ENCODE measurements at places on chromosomes 4 and X. TPM values are rescaled to one million over a fixed set of nuclear protein-coding genes. Genes with fewer than 3 reads are reported as not detected.

DNA sequence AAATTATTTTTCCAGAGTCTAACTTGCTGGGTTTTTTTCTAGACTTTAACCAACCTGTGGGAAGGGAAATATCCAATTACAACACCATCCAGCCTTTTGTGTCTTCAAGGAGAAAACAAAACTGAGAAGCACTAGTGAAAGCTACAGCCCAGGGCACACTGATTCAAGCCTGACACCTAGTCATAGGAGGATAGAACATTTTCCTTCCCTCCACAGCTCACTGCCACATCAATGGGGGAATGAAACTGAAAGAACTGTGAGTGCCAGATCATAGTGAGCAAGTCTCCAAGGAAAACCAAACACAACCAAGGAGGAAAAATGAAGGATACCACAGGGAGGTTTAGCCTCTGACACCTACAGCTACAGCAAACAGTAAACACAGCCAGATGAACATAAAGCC is 43.3 kb upstream of the MAGEA8 start:
- no peak for DNase-seq

- no peak for DNase-seq
Measured at GRCh38 chr4:54626113-54626512, 31.6 kb upstream of the KIT start.

DNA sequence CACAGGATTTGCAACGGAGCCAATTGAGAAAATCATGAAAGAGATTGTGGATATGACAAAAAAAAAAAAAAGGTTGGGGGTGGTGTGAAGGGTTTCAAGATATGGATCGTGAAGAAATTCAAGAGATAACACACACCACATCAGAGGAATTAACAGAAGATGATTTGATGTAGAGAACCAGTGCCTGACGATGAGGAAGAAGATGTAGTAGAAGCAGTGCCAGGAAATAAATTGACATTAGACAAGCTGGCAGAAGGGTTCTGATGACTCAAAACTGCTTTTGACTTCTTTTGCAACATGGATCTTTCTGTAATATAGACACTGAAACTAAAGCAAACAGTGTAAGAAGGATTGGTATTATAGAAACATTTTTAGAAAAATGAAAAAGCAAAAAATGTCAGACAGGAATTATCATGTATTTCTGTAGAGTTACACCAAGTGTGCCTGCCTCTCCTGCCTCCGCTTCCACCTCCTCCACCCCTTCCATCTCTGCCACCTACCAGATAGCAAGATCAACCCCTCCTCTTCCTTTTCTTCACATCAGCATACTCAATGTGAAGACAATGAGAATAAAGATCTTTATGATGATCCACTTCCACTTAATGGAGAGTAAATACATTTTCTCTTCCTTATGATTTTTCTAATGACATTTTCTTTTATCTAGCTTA is 127.5 kb upstream of the OTUD4 start:
- no peak for DNase-seq

DNA sequence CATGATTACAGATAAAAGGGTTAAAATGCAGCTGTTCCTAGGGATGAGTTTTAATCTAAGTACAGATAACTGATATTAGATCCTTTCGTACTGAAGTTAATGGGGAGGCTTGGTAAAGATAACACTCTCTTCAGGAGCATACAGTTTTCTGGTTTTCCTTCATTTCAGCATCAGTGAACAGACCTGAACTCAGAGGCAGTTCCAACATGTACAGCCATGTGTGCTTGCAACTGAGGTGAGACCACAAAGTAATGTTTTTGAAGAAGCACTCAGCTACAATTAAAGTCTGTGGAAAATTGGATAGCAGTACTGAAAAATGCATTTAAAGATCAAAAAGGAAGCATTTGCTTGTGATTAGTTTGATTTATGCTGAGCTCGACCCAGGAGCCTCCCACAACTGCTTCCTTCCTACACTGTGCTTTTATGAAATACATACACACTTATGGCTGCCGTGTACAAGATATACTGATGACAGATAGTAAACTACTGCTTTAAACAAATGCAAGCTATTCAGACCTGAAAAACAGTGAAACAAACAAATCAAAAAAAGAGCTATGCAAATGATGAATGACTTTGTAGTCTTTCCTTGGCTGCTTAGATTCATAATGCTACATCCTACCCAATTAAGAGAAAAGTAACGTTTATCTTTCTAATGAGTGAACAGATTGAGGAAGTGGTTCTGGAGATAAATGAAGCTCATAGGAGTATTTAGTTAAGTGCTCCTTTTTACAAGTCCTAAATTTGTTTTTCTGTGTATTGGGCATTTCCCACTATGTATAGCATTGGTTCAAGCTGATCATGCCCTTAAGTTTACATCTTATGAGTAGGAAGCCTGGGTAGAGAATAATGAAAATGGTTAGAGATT is 68.4 kb downstream of the PDLIM5 start:
- DNase-seq = no peak

DCAF4L1 gene
- 0.63 TPM for total RNA-seq

DNA sequence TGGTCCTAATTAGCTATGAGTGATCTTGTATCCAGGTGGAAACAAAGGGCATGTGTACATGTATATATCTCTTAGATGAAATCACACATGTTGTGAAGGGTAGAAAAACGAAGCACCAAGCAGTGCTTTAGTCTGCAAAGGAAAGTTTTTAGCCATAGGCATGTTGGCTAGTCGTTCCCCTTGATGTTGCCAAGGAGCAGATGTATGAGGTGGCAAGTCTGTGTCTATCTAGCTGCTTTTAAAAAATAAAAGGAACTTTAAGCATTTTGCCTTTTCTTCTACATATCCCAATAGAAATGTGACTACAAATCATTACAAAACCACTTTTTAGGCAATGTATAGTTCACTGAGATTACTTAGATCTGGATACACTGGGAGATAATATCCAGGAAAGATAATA is 63.1 kb downstream of the NSUN7 start:
- no peak for DNase-seq

DNA sequence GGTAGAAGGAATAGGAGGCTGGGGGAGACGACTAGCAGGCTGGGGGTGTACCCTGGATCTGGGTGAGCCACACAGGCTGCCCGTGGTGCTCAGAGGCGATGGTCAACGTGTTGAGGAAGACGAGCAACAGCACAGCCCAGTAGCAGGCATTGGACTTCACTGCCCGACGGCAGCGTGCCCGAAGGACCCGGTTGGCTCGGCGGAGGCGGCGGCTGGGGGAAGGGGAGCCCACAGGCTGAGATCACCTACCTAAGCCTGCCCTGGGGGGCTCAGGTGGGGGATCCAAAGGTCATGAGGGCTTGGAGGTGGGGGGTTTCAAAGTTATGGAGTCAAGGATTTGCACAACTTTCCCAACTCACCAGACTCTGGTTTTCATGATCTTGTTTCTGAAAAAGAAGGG is 7.3 kb downstream of the CACNA1F start:
- DNase-seq = no peak

BTC gene
- total RNA-seq = 0.23 TPM

SLC16A2 gene
- total RNA-seq = 22.0 TPM

DNA sequence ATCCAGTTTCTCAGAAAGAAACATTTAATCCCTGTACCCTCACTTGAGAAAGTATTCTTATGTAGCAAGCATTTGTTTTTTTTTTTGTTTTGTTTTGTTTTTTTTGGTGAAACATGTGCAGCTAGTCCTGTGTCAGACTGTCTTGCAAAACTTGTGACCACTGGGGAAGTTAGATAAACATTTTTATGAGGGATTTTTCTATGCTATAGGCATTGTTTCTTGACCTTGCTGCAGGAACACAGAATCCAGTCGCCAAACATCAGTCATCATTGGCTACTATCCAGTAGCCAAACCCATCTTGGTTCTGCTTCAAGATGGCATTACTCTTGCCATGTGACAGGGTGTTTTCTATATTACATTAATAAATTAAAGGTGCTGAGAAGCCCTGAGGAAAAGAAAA is 7.7 kb upstream of the MAPK10 start:
- no peak for DNase-seq

FAM149A gene
- 22.5 TPM for total RNA-seq

GRCh38 chr4:107856901-107857300 is 32.2 kb downstream of the SGMS2 start:
- DNase-seq = no peak

COX7B2 gene
- total RNA-seq = not detected

GRCh38 chr4:185666156-185666555 is 130.8 kb upstream of the PDLIM3 start:
- DNase-seq = no peak

BEX5 gene
- 22.4 TPM for total RNA-seq

DNA sequence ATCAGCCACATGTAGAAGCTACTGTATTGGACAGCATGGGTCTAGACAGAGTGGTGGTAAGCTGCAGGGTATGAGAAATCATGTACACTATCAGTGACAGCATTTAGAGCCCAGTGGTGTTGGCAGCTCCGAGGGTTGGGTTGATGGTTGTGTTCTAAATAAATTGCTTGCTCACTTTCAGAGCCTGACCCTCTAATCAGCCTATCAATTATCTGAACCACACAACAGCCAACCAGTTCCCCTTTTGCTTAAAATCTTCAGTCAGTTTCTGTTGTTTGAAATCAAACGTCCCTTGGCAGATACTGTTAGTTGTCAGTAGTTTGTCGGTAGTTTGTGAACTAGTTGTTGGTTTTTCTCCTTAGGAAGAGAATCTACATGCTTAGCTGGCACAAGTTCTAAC is 99.8 kb upstream of the RAI2 start:
- no peak for DNase-seq

GRCh38 chr4:10456595-10457254 is 501 bp downstream of the ZNF518B start:
- peak; percentile 79 for DNase-seq

DNA sequence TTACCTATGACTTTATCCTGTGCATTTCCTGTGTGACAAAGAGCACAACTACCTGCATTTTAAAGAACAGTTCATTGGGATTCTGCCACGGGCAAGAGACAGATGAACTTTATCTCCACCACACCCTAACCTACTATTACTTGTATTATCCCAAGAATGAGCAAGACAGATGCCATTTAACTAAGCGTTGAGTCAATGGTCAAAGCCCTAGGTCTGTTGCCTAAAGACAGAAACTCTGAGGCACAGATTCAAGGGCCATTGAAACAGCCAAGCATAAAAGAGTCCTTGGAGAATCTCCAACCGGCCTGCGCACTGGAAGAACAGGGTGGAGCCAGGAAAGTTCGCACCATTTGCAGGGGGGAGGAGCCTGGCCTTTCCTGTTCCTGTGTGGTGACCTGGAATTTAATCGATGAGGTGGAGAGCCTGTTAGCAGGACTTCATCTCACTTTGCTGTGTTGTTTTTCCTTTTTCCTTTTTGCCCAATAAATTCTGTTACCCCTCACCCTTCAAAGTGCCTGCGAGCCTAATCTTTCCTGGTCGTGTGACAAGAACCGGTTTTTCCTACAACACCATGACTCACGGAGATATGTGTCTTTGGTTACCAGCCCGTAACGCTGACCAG is 146.4 kb upstream of the DIAPH2 start:
- DNase-seq = peak; percentile 3

- DNase-seq = no peak
Measured at GRCh38 chr4:110055158-110055768, 142.6 kb downstream of the EGF start.

DNA sequence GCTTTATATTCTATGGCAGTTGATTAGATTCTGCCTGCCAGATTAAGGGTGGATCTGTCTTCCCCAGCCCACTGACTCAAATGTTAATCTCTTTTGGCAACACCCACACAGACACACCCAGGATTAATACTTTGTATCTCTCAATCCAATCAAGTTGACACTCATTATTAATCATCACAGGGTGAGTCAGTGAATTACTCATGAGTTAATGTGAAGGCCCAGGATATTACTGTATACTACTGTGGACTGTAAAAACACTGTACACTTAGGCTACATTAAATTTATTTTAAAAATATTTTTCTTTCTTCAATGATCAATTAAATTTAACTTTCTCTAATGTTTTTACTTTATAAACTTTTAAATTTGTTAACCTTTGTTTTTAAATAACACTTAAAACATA is 87.7 kb downstream of the NAP1L3 start:
- DNase-seq = no peak

DNA sequence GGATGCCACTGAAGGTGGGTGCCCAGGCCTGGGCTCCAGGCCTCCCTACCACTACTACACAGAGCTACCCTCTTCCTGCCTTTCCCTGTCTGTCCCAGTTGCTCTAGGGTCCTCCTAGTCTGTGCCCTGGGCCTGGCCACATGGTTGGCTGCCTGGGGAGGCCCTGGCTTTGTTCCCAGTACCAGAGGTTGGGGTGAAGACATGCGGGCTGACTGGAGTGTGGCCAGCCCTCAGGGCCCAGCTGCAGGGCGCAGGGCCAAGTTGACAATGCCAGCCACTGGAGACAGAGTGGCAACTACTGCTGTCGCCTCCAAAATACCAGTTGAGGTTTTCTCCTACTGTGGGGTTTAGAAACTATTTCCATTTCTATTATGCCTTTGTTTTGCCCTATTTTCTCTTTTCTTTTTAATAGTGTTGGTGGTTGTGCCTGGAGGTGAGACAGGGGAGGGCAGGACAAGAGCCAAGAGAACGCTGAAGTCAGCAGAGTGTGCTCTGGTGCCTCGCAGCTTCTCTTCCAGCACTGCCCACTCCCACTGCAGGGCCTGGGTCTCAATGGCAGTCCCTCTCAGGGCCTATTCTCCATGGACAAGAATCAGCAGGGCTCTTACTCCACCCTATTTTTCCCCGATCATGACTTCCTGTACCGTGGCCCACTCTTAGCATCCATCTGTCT is 32.2 kb upstream of the XPNPEP2 start:
- no peak for DNase-seq

DNA sequence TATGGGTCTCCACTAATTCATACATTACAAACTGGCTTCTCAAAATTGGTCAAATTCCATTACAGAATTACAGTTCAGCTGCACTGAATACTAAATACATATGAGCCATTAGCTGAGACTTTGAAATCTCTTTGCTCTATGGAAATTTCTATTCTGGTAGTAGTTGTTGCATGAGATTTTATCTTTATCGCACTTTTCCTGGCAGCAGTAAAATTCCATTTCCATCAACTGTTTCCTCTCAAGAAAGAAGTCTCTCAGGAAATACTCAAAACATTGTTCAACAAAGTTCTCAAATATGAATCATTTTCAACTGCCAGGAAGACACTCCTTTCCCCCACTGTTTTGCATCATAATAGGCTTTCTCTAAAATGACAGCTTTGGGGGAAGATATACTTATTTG is 51.3 kb downstream of the ATP11C start:
- DNase-seq = no peak

DNA sequence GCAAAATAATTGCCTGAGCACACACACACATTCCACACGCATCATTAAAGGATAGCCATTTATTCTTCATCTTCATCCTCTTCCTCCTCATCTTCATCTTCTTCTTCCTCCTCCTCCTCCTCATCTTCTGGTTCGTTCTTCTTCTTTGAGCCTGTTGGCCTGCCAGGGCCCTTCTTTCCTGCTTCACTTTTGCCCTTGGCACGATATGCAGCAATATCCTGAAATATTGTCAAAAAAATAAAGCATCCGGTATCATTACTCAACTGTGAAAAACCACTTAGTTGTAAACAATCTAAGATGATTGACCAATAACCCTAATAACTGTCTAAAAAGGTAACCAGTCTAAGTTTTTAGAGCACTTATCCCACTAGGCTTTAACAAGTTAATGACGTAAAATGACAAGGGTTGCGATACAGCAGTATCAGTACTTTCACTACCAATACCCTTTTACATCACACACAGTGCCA is 2.1 kb downstream of the HMGB2 start:
- DNase-seq = no peak

Measured in GM23338 (cell line).